CD4-positive, alpha-beta T cell treated with Interleukin-4 for 4 hours (primary cell): ENCODE measurements at places on chromosomes 2 and 18.
A peak's percentile ranks its signal among the peaks of the same experiment; 100 is the strongest.

GRCh38 chr2:128503399-128504245 lies 185.0 kb upstream of the HS6ST1 start:
- no peak for DNase-seq

DNA sequence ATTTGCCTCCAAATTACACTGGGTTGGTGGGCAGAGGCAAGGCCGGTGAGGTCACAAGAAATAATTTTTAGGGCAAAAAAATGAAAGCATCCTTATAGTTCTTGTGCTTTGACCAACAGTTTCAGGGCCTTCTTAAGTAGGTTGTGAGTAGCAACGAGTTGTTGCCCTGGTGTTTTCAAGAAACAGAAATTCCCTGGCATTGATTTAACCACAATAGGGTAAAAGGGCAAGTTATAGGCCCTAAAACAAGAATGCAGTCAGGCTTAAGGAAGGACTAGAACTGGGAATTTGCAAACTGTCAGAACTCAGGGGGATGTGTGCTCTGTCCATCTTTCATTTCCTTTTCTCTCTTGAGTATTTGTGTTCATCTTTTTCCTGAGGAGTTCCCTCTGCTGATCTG lies 46.1 kb upstream of the STPG4 start:
- no peak for DNase-seq

- peak; percentile 24 for DNase-seq
Observed at GRCh38 chr2:156343940-156344301, 11.4 kb upstream of the NR4A2 start.

GRCh38 chr2:144631636-144632035 lies 111.7 kb upstream of the ZEB2 start:
- DNase-seq = no peak

DNA sequence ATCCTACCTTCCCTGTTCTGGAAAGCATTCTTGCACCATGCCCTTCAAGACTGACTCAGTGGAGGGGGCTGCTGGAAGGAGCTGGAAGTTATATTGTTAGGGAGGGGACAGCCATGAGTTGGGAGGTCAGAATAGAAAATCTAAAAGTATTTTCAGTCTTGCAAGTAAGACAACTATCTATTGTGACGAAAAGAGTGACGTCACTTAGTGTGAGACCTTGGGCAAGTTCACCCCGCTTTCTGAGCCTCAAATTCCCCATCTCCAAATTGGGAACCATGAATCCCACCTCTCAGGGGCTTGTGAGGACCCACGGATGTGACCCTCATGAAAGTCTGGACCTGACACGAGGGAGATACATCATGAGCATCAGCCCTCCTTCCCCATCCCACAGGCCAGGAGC lies 46.5 kb downstream of the FOSL2 start:
- DNase-seq = no peak

- no peak for DNase-seq
Observed at GRCh38 chr2:46784278-46784677, 131.3 kb downstream of the MCFD2 start.

GRCh38 chr2:65688141-65688886 lies 255.9 kb upstream of the SPRED2 start:
- DNase-seq = no peak

GRCh38 chr2:24725956-24726355 lies 67.2 kb downstream of the PTRHD1 start:
- DNase-seq = no peak

DNA sequence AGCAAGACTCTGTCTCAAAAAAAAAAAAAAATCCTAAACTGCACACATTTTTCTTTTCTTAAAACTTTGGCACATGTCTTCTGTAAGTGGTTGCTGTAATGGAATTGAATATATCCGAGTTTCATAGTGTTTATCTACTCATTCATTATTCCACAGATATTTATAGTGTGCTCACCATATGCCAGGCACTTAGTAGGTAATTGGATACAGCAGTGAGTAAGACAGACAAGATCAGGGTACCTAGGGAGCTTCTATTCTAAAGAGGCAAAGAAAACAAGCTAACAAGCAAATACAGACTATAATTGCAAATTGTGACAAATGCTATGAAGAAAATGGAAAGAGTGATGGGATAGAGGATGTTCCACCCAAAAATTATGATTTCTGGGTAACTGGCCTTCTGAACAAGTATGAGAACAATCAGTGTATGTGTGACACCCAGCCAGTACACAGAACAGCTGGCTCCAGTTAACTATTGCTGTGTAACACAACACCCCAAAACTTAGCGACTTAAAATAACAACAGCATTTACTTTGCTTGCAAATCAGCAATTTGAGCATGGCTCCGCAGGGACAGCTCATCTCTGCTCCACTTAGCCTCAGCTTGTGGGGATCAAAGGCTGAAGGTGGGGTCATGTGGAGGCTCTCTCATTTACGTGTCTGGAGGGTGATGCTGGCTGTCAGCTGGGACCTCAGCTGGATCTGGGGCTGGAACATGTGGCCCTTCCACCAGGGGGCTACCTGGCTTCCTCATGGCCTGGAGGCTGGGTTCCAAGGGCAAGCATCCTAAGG lies 224.9 kb downstream of the INSIG2 start:
- DNase-seq = no peak

- DNase-seq = peak; percentile 8
Observed at GRCh38 chr2:8090748-8091700, 590.8 kb upstream of the ID2 start.
